Neural crest cell (in vitro differentiated cells): ENCODE measurements at places on chromosomes 12 and 14.

DNA sequence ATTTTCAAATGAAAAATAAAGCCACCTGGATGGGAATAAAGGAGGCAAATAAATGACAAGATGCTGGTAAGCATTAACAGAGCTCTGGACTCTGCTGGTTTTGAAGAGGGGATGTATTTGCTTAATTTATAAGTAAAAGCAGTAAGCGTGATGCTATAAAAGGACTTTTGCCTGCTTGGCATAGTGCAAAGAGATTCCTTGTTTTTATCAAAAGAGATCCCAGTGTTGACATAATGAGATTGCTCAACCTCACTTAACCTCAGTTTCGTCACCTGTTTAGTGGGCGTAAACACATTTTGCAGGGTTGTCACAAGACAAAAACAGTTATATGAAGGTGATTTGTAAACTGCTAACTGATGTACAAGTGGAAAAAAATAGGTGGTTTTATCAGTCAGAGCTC lies 13.8 kb downstream of the ASCL1 start:
- no peak for DNase-seq

DNA sequence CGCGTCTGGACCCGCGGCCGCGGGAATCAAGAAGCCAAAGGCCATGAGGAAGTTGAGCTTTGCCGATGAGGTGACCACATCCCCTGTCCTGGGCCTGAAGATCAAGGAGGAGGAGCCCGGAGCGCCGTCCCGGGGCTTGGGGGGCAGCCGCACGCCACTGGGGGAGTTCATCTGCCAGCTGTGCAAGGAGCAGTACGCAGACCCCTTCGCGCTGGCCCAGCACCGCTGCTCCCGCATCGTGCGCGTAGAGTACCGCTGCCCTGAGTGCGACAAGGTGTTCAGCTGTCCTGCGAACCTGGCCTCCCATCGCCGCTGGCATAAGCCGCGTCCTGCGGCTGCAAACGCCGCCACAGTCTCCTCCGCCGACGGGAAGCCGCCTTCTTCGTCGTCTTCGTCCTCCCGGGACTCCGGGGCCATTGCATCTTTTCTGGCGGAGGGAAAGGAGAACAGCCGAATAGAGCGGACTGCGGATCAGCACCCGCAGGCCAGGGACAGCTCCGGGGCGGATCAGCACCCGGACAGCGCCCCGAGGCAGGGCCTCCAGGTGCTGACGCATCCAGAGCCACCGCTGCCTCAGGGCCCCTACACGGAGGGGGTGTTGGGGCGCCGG lies 1.0 kb downstream of the INSM2 start:
- peak; percentile 69 for DNase-seq

- no peak for DNase-seq
Observed at GRCh38 chr14:75976826-75977581, 4.8 kb downstream of the TGFB3 start.

DNA sequence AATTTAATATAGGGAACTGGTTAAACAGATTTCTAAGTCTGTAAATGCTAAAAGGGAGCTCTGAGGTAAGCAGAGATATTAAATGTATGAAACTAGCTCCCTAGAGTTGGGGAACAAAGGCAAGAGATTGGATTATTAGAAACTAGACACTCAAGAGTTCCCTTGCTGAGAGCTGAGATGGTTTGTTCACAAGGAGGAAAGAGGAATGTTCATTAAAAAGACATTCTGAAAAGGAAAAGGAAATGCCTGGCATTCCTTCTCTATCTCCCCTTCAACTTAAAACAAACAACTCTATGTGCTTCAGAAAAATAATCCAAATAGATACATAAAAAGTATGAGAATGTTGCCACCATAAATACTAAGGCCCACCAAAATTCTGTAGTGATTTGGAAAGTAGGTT lies 73.7 kb downstream of the GALNT4 start:
- no peak for DNase-seq

- DNase-seq = no peak
Observed at GRCh38 chr12:41605545-41606305, 417.6 kb downstream of the PDZRN4 start.

DNA sequence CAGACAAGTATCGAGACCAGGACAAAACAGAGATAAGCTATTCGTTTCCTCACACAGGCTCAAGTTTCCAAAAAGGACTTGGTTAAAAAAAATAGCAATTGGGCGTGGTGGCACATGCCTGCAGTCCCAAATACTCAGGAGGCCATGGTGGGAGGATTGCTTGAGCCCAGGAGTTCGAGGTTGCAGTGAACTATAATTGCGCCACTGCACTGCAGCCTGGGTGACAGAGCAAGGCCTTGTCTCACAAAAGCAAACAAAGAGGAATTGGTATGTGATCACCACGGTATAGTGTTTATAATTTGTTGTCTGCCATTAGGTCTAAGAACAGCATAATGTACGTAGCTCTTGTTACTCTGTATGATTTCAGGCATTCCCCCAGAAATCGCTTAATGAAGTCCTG lies 175.3 kb downstream of the DERA start:
- no peak for DNase-seq

GRCh38 chr12:67590149-67590790 lies 58.3 kb upstream of the DYRK2 start:
- DNase-seq = no peak

DNA sequence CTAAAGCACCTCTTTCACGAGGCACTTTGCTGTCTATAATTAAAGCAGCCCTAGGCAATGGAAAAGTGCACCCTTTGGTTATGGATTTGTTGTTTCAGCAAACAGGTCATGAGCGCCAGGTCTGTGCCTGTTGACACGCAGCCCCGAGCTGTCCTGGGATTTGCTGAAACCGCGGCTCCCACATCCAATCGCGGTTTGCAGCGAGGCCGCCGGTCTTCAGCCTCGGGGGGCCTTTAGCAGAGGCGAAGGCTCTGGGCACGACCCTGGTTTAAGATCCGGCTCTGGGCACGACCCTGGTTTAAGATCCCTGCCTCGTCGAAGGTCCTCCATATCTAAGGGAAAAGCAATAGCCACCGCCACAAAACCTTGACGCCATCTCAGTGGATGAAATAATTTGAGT lies 79.2 kb downstream of the GLT1D1 start:
- no peak for DNase-seq

GRCh38 chr12:118870551-118870950 lies 110.8 kb upstream of the SRRM4 start:
- no peak for DNase-seq

GRCh38 chr12:75876832-75877762 lies 154.5 kb downstream of the PHLDA1 start:
- DNase-seq = no peak

DNA sequence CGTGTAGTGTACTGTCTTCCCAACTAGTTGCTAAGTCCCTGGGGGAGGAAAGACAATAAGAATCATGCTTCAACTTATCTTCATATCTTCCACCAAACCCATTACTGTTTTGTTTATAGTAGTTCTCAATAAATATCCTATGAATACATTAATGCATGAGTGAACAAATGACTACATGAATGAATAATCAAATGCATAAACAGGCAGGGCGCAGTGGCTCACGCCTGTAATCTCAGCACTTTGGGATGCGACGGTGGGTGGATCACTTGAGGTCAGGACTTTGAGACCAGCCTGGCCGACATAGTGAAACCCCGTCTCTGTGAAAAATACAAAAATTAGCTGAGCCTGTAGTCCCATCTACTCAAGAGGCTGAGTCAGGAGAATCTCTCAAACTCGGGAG lies 32.1 kb upstream of the NR2C1 start:
- DNase-seq = no peak

DNA sequence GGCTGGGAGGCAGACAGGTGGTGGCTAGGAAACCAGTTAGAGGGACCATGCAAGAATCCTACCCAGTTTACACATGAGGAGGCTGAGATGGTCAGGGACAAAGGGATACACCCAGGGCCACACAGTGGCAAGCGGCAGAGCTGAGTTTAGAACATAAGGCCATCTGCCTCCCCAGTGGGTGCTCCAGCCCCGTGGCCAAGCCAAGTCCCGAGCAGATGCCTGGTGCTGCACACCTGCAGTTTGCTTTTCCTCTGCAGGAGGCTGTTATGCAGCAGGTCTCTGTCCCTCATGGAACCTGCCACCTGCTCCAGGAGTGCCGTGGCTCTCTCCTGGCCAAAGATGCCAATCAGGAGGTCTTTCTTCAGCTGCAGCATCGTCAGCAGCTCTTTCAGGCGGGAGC lies 70.8 kb downstream of the SYNE3 start:
- DNase-seq = no peak

DNA sequence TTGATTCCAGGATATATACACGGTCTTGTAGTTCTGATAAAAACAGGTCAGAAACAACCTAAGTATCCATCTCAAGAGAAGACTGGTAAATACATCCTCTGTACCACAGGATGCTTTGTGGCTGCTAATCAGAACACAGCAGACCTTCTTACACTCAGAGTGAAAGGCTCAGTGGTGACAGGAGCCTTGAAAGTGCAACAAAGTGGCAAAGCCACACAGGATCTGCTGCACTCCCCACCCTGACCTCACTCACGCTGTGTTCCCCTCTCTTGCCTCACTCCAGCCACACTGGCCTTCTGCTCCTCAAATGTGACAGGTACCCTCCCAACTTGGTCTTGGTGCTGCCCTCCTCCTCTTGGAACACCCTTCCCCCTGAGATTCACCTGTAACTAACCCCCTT lies 98.1 kb upstream of the GRIP1 start:
- DNase-seq = no peak

DNA sequence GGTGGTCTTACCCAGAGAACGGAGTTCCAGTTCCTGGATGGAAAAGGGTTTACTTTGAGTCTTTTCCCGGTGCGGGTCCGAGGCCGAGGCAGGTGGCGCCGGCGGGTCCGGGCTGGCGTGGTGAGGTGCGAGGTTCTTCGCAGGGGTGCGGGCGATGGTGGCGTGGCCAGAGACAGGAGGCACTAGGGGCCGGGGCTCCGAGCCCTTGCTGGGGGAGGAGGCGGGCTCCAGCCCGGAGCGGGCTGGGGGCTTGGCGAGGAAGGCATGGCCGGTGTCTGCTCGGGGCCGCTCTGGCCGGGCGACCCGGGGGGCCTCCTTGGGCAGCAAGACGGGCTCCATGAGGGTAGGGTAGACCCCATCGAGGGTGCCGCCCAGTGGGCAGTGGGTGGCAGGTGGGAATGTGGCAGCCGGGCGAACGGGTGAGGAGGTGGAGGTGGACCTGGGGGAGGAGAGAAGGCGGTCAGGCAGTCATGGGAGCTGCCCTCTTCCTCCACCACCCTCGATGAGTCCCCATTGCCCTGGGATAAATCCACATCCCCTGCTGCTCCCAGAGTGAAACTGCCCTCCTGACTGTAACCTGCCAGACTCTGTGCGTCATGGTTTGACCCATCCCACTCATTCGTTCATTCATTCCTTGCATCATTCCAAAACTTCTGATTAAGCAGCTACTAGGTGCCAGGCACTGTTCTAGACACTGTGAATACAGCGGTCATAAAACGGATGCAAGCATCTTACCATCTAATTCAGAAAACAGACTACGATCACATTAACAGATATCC lies 42.0 kb downstream of the RFLNA start:
- no peak for DNase-seq

DNA sequence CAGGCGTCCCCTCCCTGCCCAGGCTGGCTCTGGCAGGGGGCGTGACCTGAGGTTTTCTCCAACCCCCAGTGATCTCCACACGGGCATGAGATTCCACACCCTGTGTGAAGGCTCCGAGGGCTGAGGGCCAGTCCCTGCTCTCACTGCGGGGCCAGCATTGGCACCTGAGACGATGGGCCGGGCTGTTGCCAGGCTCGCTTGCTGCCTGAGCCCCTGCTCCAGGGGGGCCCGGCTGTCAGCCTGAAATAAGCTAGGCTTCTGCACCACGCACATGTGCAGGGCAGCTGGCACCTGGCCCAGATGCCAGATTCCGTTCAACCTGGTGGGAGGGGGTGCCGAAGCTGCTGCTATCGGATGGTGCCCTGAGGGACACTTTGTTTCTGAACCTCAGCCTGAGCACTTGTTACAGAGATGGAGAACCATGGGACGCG lies 196.5 kb upstream of the PRMT8 start:
- no peak for DNase-seq

- DNase-seq = no peak
Observed at GRCh38 chr14:60756847-60757246, 22.3 kb downstream of the MNAT1 start.

DNA sequence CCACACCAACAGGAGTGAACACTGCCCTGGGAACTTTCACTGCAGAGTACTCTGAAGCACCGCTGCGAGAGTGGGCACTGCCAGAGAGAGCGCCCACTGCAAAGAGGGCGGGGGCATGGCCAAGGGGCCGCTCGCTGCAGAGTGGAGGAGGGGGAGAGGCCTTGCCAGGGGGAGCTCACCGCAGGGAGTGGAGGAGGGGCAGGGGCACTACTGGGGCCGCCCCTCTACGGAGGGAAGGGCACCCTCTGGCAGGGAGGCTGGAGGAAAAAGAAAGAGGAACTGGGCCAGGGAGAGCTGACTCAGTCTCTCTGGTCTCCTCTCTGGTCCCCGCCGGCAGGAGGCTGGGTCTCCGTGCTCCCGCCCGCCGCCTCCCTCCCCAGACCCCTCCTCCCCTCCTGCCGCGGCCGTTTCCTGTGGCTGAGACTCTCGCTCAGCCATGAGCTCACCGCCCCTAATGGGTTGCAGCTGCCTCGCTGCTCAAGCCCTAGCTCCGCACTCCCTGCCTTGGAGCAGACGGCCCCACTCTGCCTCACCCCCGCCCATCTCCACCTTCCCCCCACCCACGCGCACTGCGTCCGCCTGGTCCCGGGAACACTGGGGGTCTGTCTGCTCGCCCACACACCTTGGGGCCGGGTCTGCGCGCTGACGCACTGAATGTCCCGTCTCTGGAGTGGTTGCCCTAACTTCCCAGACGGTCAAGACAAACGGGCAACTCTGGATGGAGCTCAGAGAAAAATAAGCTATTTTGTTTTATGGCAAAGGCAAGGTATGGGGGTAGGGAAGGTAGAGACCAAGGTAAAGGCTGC lies 1.3 kb downstream of the ARHGEF40 start:
- peak; percentile 62 for DNase-seq

DNA sequence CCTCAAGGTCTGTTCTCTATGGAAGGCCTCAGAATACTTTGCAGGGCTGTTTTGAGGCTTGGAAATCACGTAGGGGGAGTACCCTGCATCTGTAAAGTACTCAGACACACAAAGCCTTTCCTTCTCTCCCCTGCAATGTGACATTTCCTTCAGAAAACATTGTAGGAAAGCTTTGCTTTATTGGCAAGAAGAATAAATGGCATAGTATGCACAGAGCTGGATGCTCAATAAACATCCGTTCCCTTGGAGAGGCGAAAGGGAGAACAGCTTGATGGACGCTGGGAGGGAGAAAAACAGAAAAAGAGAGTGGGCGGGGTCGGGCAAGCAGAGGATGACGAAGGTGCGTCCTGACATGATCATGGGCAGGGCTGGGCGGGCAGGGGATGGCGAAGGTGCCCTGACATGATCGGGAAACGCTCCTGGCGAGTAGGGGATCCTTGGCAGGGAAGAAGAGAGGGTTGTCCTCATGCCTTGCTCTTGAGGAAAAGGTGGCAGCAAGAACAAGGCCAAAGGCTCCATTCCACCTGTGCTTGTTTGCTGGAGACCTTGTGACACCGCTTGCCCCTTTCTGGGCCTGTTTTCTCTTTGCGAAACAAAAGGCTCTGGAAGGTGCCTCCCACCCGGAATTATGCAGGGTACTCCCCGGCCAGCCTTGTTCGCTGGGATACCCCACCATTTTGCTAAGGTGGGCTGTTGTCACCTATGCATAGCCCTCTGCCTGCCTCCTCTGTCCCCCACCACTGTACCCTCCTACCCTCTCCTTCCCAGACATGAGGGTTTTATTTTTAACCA lies 21.1 kb downstream of the IRF2BPL start:
- DNase-seq = no peak

GRCh38 chr12:46103559-46104383 lies 113.4 kb upstream of the SCAF11 start:
- no peak for DNase-seq
